ENCODE measurements at places on chromosomes 2 and 18. TPM values are rescaled to one million over a fixed set of nuclear protein-coding genes. Genes with fewer than 3 reads are reported as not detected.

Gene PGAP1
- total RNA-seq = 7.5 TPM

DNA sequence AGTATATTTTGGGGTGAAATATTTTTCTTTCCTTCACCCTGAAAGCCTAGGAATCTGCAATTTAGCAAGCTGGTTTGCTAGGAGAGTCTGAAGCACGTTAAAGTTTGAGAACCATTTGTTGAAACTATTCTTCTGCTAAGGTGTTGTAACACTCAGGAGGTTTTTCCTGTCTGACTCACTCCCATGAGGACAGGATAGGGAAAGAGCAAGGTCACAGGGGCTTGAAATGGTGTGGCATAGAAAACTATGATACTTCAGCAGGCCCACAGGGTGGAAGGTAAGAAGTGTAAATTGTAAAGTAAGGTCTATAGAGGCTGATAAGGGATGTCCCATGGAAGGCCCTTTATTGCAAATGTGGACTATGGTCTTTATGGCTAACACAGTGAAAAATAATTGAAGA is 177.7 kb upstream of the ZC3H15 start:
- no peak for DNase-seq

- no peak for DNase-seq
Measured at GRCh38 chr2:173118395-173118794, 42.7 kb downstream of the MAP3K20 start.

- no peak for DNase-seq
Measured at GRCh38 chr2:71609958-71610357, 156.6 kb downstream of the DYSF start.

DNA sequence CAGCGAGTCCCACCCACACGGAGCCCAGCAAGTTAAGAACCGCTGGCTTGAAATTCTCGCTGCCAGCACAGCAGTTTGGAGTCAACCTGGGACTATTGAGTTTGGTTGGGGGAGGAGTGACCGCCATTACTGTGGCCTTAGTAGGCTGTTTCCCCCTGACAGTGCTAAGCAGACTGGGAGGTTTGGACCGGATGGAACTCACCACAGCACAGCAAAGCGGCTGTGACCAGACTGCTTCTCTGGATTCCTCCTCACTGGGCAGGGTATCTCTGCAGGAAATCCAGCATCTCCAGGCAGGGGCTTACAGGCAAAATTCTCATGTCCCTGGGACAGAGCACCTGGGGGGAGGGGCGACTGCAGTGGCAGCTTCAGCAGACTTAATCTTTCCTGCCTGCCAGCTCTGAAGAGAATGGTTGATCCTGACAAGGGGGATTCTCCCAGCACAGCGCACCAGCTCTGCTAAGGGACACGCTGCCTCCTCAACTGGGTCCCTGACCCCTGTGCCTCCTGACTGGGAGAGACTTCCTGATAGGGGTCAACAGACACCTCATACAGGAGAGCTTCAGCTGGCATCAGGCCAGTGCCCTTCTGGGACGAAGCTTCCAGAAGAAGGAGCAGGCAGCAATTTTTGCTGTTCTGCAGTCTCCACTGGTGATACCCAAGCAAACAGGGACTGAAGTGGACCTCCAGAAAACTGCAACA is 425.4 kb downstream of the NYAP2 start:
- DNase-seq = no peak

DNA sequence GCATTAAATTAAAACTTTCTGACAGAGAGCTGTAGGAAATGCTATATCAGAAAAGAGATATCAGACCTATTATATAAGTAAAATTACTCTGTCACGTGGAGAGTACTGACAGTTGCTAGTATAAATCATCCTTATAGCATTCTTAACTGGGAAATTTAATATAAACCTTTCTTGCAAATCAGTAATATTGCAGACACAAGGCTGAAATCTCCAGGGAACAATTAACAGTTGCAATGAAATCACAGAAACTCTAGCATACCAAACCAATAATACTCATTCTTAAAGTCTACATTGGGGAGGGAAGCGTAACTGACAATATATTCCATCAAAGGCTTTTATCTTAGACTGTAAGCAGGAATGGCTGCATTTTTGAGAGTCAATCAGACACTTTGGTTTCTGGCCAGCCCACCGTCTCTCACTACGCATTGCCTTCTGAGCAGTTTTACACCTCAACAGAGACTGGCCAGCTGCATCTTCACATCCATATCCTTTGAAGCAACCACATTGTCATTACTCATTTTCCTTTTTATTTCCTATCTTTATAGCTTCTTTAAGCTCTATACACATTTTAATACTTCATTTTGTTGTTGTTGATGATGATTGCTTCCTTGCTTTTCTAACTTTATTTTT is 536.0 kb upstream of the CDH2 start:
- DNase-seq = no peak

DNA sequence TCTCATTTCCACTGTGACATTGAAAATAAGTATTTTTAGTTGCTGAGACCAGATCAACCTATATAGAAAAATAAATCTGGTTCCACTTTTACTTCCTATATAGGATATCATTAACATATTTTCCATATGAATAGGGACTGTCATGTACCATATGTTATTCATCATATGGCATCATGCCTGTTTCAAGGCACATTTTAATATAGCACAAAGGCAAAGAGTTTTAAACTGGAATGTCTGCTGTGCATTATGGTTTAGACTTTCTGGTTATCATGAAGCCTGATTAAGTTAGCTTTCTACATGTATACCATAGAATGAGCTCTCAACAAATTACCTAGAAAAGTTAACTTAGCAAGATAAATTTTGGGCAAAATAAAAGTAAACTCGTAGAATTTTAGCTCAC is 53.0 kb upstream of the ACYP2 start:
- no peak for DNase-seq

GRCh38 chr2:140338795-140339194 is 1558.6 kb upstream of the NXPH2 start:
- no peak for DNase-seq

Measured in esophagus muscularis mucosa (tissue), 4 donors.